ENCODE measurements at places on chromosomes 7 and 10. TPM values are rescaled to one million over a fixed set of nuclear protein-coding genes. Genes with fewer than 3 reads are reported as not detected.

MRC1 gene
- not detected for polyA plus RNA-seq

PDE6C gene
- polyA plus RNA-seq = 0.08 TPM

SEC23IP gene
- 44.2 TPM for polyA plus RNA-seq

FAM25G gene
- polyA plus RNA-seq = 1.4 TPM

ANKRD22 gene
- polyA plus RNA-seq = not detected

NPTX2 gene
- 0.41 TPM for polyA plus RNA-seq

SRGN gene
- polyA plus RNA-seq = 90.0 TPM

CAV2 gene
- 358 TPM for polyA plus RNA-seq

SKIDA1 gene
- 0.80 TPM for polyA plus RNA-seq

PRR15 gene
- polyA plus RNA-seq = 9.2 TPM

CDH23 gene
- polyA plus RNA-seq = 0.08 TPM

MYPN gene
- 9.2 TPM for polyA plus RNA-seq

FOXI2 gene
- polyA plus RNA-seq = not detected

CYP26A1 gene
- polyA plus RNA-seq = not detected

WNT2 gene
- polyA plus RNA-seq = 2.6 TPM

PRSS2 gene
- polyA plus RNA-seq = not detected

VAX1 gene
- polyA plus RNA-seq = not detected

TUBGCP2 gene
- polyA plus RNA-seq = 35.3 TPM

DNAJC12 gene
- polyA plus RNA-seq = 1.4 TPM

NXPH1 gene
- polyA plus RNA-seq = not detected

KEL gene
- not detected for polyA plus RNA-seq

NAT16 gene
- polyA plus RNA-seq = not detected

OPN1SW gene
- 2.2 TPM for polyA plus RNA-seq

TMEM229A gene
- not detected for polyA plus RNA-seq

OPALIN gene
- not detected for polyA plus RNA-seq

TFEC gene
- polyA plus RNA-seq = not detected

MYOZ1 gene
- polyA plus RNA-seq = 0.39 TPM

TRIM50 gene
- polyA plus RNA-seq = not detected

CADPS2 gene
- 0.18 TPM for polyA plus RNA-seq

FAM25A gene
- polyA plus RNA-seq = not detected

MSS51 gene
- 0.28 TPM for polyA plus RNA-seq

CCL24 gene
- polyA plus RNA-seq = not detected

AMPH gene
- polyA plus RNA-seq = 5.5 TPM

ZNF425 gene
- polyA plus RNA-seq = 3.9 TPM

CC2D2B gene
- polyA plus RNA-seq = 0.38 TPM
